ENCODE measurements at places on chromosomes 1 and 21.

DNA sequence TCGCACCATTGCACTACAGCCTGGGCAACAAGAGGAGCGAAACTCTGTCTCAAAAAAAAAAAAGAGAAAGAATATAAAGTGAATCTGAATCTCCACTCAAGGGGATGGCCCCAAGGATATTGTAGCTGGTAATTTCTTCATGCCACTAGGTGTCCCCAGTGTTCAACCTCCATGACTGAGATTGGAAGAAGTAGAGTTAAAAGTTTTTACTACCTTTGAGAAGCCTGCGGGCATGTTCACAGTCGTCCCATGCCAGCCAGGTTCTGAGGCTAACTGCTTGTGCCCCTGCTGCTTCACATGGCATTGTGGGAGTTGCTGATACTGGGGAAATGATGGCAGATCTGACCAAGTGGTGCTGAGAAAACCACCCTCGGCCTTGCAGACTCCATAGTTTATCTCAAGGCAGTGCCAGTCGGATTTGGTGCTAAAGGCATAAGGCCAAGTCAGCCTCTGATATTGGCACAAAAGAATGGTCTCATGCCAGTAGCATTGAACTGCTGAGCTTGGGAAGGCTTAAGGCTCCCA, 10.8 kb upstream of the SHISA4 start:
- DNase-seq: peak; percentile 85

- peak; percentile 85 for DNase-seq
Measured at GRCh38 chr21:25608044-25608737, 910 bp upstream of the MRPL39 start.

DNA sequence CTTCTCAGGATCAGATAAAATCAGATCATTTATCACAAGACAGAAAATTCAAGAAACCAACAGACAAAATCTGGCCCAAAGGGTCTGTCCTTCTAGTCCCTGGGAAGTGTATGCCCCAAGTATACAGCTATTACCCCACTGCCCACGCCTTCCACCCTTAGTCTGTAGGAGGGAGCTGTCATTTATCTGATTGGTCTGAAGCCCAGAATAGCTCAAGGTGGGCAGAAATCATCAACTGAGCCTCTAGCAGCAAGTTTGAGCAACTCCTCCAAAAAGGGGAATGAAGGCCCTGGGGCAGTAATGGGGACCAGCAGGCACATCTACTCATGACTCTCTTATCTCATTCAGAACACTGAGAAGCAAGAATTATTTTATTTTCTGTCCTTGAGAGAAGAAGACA, 126.9 kb downstream of the MATN1 start:
- DNase-seq: no peak

GRCh38 chr1:155978325-155978972, at the start of gene ARHGEF2:
Gene ARHGEF2 (minus strand): TSS chr1:155978547. CDS start chr1:155978427, 120 bp downstream.
- DNase-seq: peak; percentile 89

- DNase-seq: peak; percentile 78
Measured at GRCh38 chr1:40612345-40612831, 53.1 kb downstream of the RIMS3 start.

DNA sequence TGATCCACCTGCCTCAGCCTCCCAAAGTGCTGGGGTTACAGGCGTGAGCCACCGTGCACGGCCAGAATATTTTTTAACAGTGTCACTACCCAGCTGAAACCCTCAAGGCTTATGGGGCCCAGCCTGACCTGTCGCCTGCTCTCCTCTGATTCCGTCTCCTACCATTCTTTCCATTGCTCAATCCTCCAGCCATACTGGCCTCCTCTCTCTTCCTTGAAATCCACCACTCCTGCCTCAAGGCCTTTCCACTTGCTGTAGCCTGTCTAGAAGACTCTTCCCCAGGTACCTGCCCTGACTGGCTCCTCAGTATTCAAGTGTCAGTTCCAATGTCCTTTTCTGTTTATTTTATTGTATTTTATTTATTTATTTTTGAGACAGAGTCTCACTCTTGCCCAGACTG, 53.9 kb downstream of the YARS1 start:
- DNase-seq: peak; percentile 39

GRCh38 chr1:121414905-121415304, 230.1 kb downstream of the SRGAP2C start:
- DNase-seq: peak; percentile 8

- DNase-seq: no peak
Measured at GRCh38 chr1:182877842-182878241, 38.7 kb downstream of the DHX9 start.

DNA sequence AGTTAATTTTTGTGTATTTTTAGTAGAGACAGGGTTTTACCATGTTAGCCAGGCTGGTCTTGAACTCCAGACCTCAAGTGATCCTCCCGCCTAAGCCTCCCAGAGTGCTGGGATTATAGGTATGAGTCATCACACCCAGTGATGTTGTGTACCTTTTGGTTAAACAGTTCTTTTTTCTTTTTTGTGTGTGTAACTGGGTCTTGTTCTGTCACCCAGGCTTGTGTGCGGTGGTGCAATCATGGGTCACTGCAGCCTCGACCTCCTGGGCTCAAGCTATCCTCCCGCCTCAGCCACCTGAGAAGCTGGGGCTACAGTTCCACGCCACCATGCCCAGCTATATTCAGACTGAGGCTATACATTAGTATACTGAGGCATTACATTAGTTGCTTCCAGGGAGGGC, 37.8 kb downstream of the GABPB2 start:
- DNase-seq: peak; percentile 4

- DNase-seq: no peak
Measured at GRCh38 chr1:8926707-8927694, 18.7 kb upstream of the CA6 start.

GRCh38 chr1:99589186-99589636, 56.7 kb upstream of the PALMD start:
- DNase-seq: no peak

GRCh38 chr1:226975259-226976250, 35.5 kb downstream of the COQ8A start:
- no peak for DNase-seq

DNA sequence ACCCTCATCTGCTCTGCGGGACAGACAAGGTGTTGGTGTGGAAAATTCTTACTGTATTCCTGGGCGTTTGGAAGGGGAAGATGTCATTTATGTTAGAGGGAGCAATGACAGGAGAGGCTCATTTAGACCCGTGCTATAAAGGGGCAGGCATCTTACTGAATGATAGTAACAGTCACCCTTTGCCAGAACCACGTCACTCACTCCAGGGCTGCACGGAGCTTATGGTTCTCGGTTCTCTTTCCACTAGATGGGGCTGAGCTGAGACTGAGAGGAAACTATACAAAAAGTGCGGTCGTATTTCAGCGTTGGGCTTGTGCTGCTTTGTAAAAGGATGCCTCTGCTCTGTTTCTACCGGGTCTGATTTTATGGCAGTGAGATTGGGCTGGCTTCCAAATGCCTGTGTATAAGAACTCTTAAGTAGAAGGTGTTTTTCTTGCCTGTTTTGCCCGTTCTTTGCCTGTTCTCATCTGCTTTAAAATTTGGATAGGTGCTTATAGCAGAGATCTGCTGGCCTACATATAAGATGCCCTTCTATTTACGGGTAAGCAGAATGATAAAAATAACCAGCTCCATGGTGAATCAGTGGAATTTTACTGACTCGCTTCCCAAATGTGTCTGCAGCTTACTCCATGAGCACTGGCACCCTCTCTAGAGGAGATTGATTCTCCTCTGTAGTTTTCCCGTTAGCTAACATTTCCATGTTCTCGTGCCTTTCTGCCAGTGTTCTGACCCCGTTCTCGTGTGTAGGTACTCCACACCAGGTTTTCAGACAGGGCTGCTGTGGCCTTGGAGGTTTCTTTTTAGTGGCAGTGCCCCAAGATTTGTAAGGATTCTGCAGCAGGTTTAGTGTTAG, 55.9 kb downstream of the MRPS6 start:
- peak; percentile 23 for DNase-seq

DNA sequence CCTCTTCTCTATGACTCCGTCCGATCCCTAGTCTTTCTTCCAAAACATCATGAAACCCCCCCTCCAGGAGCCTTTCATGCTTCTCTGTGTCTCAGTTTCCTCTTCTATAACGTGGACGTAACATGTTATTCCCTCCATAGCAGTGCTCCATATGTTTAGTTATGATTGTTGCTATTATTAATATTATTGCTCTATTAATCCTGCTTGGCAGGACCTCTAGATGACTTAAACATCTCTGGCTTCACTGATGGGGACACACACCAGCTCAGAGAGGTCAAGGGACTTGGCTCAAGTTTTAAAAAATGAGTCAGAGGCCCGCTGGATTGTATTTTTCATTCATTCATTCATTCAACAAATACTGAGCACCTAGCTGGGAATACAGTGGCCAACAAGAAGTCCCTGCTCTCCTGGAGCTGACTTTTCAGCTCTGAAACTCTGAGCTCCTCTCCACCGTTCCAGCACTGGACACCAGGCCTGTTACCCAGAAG, 404 bp upstream of the CPLANE2 start:
- no peak for DNase-seq

DNA sequence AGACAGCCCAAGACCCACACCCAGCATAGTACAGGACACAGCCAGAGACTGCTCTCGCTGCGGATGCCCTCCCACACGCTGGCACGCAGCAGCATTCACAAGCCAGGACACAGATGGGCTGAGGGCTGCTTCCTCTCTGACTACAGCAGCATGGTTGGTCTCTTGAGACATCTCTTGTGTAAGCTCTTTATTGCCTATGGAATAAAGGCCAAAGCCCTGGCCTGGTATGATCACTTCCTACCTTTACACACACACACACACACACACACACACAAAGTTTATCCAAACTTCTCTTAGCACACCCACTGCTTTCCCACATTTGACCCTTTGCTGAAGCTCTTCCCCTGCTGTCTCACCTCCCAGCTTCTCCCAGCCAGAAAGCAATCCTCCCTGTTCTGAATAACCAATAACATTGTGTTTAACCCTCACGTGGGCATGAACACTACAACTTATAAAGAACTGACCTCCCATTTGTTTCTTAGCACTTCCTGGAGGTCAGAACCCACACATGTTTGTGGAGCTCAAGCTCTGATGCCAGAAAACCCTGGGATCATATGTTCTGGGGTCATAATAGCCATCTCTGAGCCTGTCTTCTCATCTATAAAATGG, 1.2 kb upstream of the LUZP1 start:
- DNase-seq: peak; percentile 91

GRCh38 chr1:36124404-36125128, 456 bp downstream of the COL8A2 start:
- DNase-seq: no peak

DNA sequence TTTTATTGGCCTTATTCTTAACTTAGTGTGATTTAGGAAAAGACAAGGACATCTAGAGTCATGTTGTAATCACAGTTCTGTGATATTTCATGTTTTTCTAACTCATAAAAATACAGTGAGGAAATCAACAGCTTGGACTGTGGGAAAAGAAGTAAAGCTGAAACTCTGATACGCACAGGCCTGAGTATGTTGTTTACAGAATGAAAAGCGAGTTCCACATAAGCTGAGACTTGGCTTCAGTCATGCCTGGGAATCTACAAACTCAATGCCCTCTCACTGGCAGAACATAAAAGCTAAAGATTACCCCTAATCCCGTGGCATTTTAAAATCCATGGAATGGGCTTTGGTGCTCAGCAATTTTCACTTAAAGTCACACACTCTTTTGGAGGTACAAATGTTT, 23.6 kb upstream of the ATP5PO start:
- no peak for DNase-seq

GRCh38 chr1:200180821-200181220, 153.3 kb downstream of the NR5A2 start:
- peak; percentile 95 for DNase-seq

DNA sequence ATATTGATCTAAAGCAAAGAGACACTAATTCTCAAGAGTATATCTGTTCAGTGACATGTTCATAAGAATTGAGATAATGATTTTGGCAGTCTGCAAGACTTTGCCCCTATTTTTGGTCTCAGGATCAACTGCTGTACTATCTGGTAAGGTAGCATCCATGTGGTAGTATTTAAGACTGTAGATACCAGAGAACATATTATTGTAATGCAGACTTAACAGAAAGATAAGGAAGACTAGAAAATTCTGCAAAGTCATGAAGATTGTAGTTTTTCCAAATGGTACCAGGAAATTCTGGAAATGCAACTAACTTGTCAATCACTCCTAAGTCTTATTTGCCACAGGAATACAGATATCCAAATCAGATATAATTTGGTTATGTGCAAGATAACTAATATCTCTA, 35.1 kb downstream of the RNF2 start:
- DNase-seq: no peak

DNA sequence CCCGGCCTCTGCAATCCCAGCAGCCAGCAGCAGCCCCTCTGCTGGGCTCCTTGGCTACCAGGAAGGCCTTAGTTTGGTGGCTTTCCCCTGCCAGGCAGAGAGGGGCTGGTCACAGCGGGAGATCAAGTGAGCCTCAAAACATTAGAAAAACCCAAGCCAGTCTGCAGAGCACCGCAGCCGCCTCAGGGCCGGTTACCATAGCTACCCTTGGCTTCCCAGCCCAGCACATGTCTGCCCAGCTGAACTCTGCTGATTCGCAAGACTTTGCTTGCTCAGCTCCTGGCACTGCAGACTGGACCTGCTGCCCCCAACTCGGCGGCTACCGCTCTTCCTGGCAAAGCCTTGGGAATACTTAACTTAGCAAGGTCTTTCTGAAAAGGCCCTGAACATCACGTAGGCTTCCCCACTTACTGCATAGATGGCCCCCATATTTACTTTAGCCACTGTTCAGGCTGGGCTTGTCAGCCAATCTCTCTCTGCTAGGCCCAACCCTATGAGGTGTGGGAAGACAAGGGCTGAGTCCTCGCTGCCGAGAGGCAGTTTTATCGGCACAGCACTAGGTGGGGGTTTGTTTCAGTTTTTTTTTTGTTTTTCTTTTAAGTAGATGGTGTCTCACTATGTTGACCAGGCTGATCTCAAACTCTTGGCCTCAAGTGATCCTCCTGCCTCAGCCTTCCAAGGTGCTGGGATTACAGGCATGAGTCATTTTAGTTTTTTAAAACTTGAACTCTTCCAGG, 28.6 kb upstream of the PLEKHG5 start:
- DNase-seq: peak; percentile 72

- DNase-seq: peak; percentile 56
Measured at GRCh38 chr1:222792744-222793143, 22.1 kb upstream of the DISP1 start.

DNA sequence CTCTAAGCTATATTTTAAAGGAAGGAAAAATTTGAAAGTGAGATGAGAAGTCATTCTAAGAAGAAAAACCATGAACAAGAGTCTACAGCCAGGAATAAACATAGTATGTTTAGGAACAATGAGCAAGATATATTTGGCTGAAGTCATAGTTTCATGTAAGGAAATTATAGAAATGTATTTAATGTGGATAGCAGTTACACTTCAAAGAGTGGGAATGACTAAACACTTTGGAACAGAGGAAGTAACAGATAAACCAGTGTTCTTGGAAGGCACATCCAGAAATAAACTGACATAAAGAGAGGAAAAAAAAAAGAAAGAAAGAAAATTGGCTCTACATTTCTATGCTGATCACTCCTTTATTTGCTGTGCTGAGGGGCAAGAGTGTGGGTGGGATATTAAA, 18.0 kb downstream of the C8A start:
- no peak for DNase-seq

GRCh38 chr1:47785561-47786271, 211.5 kb downstream of the TRABD2B start:
- peak; percentile 35 for DNase-seq

GRCh38 chr1:179052776-179053175, 27.1 kb downstream of the FAM20B start:
- no peak for DNase-seq

GRCh38 chr1:11838349-11839272, 9.0 kb downstream of the NPPA start:
- DNase-seq: peak; percentile 59

GRCh38 chr1:43552813-43553212, 22.1 kb downstream of the PTPRF start:
- peak; percentile 23 for DNase-seq

- peak; percentile 85 for DNase-seq
Measured at GRCh38 chr1:17128361-17128760, 9.1 kb upstream of the PADI2 start.

- peak; percentile 94 for DNase-seq
Measured at GRCh38 chr1:94417978-94418663, at the start of gene ABCD3. Gene ABCD3 (plus strand): TSS chr1:94418389. CDS start chr1:94418479, 90 bp downstream.

Data from MCF 10A (cell line).